ENCODE measurements at places on chromosomes 11 and 22. TPM values are rescaled to one million over a fixed set of nuclear protein-coding genes. Genes with fewer than 3 reads are reported as not detected.
A peak's percentile ranks its signal among the peaks of the same experiment; 100 is the strongest.

- H3K27ac ChIP-seq, result no peak overlapping the region
- no peaks in the 10 kb centered on the region for H3K4me1 ChIP-seq
These were observed 24.1 kb downstream of the PTDSS2 start for GRCh38 chr11:473962-474785.

The GUCD1 gene
- 257 TPM for total RNA-seq

The RRM1 gene
- 24.5 TPM for total RNA-seq

DNA sequence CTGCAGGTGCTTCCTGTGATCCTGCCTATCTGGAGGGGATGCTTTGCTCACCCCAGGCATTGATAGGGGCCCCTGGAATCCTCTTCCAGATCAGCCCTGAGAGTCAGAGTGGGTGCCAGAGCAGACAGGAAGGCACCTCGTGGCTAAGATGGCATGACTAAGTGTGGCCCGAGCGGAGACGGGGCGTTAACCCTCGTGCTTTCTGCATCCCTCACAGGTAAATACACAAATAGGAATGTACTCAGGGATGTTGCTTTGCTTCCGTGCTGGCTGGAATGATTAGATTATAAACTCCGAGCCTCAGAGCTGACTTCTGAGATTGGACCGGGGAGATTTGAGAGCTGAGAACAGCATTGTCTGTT is 312.7 kb upstream of the B3GAT1 start:
- H3K27me3 ChIP-seq, result no peaks in the 10 kb centered on the region
- no peaks in the 10 kb centered on the region for H3K36me3 ChIP-seq
- no peak overlapping the region for H3K4me3 ChIP-seq
- no peak overlapping the region for H3K27ac ChIP-seq
- no peak for DNase-seq
- H3K4me1 ChIP-seq, result no peaks in the 10 kb centered on the region

GRCh38 chr11:134050541-134051383 is 18.1 kb upstream of the JAM3 start:
- H3K4me3 ChIP-seq, result no peak overlapping the region
- H3K36me3 ChIP-seq, result no peaks in the 10 kb centered on the region
- no peak overlapping the region for H3K27ac ChIP-seq
- H3K4me1 ChIP-seq, result peaks cover 4% of the 10 kb centered on the region
- H3K27me3 ChIP-seq, result peaks cover 23% of the 10 kb centered on the region
- DNase-seq, result peak; percentile 84

The ROM1 gene
- 0.68 TPM for total RNA-seq

The ACER3 gene
- 11.3 TPM for total RNA-seq

The TNNT3 gene
- 10.0 TPM for total RNA-seq

GRCh38 chr11:76329983-76330382 is 50.9 kb downstream of the THAP12 start:
- DNase-seq, result no peak
- H3K27me3 ChIP-seq, result no peaks in the 10 kb centered on the region
- H3K27ac ChIP-seq, result no peak overlapping the region

DNA sequence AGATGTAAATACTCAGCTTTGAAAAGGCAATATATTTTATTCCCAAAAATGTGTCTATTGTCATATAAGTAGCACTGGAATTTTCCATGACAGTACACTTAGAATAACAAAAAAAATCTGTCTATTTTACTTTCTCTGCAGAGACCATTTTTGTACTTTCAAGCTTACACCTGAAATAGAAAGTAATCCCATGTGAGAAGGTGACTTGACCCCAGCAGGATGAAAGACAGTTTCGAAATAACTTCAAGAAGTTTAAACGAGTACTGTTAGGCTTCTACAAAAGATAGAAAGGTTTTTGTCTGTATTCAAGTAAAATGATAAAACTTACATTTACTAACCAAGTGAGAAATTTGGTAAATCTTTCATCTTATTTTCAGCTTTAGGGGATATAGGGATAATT is 259.9 kb upstream of the CTSC start:
- H3K4me3 ChIP-seq, result no peak overlapping the region
- H3K27me3 ChIP-seq, result no peaks in the 10 kb centered on the region
- no peak overlapping the region for H3K27ac ChIP-seq
- H3K4me1 ChIP-seq, result no peaks in the 10 kb centered on the region
